Neuronal stem cell (in vitro differentiated cells): ENCODE measurements at places on chromosomes 3 and 15.

DNA sequence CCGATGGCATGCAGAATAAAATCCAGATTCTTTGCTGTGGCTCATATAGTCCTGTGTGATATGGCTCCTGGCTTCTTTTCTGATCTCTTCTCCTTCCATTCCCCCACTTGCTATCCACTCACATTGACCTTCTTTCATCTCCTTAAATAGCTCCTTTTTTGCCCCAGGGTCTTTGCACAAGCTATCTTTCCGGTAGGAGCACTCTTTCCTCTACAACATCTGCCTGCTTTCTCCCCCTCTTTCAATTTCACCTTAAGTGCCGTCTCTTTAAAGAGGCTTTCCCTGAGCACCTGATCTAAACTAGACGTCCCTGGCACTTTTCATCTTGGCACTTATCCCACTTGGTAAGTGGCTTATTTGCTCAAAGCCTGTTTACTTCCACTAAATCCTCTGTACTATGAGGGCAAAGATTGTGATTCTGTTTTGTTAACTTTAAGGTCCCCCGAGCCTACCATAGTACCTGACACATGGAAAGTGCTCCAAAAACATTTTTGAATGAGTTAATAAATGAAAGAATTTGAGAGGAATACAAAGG lies 323.3 kb upstream of the TLE3 start:
- DNase-seq, result no peak

DNA sequence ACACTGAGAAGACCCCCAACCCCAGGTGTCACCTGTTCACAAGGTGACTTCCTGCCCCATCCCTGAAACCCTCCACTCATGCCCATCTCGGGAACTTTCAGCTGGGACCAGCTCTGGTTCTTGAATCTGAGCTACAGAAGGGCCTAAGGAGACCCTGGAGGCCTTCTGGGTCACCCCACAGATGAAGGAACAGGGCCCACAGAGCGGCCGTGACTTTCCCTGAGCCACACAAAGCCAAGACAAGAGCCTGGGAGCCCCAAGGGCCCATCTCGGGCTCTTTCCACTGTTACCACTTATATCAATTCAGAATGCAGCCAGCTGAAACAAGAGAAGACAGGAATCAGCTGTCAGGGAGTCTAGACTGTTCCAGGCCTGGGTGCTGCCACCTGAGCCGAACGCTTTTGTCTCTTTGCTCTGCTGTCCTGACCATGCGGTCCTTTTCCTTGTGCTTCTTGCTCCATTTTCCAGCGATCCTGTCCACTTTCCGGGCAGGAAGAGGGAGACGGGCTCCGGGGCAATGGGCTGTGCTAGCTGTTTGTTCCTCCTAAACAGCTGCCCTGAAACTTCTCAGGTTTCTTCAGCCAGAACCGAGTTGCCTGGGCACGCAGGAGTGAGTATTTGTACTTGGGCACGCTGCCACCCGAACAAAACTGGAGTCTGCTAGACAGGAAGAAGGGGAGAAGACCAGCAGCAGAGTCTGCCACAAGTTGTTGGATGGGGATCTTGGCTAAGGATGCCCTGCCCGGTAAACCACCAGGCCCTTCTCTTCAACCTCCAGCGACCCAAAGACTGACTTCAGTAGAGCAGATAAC lies 28.0 kb upstream of the PIGZ start:
- no peak for DNase-seq

DNA sequence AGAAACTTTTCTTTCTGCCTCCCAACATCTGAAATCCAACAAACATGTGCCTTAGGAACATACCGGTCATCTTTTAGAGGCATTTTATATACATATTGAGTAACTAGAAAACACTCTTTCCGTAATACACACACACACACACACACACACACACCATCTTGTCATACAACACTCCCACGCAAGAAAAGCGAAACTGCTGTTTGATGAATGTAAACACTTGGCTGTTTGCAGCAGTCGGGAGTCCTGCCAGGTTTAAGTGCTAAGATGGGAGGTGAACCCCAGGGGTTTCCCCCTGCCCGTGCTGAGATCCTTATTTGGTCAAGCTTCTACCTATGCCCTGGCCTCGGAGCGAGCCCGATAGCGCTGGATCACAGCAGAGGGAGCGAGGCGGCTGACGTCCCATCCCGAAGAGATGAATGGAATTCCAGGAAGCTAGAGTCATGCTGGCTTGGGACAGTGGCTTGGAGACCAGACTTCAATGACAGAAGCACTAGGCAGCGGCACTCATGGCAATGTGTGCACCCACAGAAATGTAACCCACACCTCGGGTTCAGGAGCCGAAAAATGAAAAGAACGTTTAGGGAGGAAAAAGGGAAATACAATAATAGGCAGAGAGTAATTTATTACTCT lies 1.3 kb upstream of the THBS1 start:
- peak; percentile 65 for DNase-seq

GRCh38 chr15:33027306-33028035 lies 167.0 kb downstream of the FMN1 start:
- no peak for DNase-seq

- DNase-seq, result no peak
These were observed 459.7 kb downstream of the TBL1XR1 start for GRCh38 chr3:176737480-176738110.

DNA sequence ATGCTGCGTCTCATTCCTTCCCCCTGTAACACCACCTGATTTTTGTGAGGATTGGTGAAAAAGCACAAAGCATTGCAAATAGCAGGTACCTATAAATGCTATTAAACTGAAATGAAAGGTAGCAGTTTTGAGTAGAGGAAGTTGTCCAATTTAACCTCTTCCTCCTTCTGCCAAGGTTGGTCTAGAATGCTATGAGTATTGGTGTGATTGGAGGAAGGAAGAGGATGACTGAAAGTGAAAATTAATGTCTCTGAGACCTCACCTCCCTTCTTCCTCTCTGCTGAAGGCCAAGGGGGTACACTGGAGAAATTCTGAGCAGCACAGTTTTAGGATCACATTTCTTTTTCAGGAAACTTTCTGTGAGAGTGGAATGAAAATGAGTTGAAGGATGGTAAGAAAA lies 94.4 kb downstream of the DTWD1 start:
- no peak for DNase-seq

GRCh38 chr15:57340682-57341259 lies 35.5 kb upstream of the CGNL1 start:
- DNase-seq, result peak; percentile 48

GRCh38 chr3:47482366-47482765 lies 6.6 kb upstream of the SCAP start:
- no peak for DNase-seq

DNA sequence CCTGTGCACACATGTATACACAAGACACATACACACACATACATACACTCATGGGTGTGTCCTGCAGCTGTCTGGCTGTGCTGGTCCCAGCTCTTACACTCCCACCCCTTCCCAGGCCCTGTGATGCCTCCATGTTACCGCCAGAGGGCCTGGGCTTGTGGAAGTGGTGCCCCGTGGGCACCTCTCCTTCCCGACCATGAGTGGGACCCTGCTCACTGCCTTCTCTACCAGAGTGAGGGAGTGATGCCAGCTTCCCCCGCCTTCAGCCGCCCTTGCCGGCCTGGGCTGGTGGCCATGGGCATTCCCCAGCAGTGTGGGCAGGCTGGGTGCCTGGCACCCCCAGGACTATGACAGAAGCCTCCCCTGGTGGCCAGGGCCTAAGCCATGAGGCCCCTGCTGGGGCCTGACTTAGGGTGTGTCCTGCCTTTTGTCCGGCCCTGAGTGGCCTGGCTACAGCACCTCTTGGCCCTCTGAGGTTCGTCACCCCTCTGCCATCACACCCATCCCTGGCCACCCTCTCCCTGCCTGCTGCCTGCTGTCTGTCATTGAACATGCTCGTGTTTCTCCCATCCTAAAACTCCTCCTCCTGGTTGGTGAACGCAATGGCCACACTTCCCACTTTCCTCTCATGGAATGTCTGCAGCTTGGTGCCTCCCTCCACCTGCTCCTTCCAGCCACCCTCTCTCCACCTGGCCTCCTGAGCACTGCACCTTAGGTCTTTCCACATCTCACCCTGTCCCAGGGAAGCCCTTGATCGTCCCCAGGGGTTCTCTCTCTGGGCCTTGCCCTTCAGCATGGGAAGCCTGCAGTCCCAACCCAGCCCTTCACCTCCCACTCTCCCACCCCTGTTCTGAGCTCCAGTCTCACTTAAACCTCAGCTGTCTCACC lies 14.6 kb downstream of the HDAC11 start:
- DNase-seq, result peak; percentile 21

- no peak for DNase-seq
These were observed 9.3 kb downstream of the GRAMD1C start for GRCh38 chr3:113847664-113848461.

GRCh38 chr3:541062-541801 lies 344.7 kb downstream of the CHL1 start:
- DNase-seq, result no peak

- DNase-seq, result no peak
These were observed 40.0 kb upstream of the PTPN23 start for GRCh38 chr3:47340866-47341265.

DNA sequence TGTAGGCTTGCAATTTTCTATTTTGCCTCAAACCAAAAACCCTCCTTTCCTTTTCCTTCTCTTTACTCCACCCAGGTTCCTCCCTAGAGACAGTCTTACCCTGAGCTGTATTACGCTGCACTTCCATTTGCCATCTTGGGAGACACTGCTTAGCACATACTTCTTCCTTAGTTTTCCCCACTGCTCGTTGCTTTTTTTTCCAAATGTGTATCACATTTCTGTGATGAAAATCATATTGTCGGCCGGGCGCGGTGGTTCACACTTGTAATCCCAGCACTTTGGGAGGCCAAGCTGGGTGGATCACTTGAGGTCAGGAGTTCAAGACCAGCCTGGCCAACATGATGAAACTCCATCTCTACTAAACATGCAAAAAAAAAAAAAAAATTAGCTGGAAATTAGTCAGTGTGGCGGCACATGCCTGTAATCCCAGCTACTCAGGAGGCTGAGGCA lies 29.5 kb downstream of the POPDC2 start:
- no peak for DNase-seq

GRCh38 chr3:18558507-18558906 lies 133.4 kb upstream of the SATB1 start:
- no peak for DNase-seq

DNA sequence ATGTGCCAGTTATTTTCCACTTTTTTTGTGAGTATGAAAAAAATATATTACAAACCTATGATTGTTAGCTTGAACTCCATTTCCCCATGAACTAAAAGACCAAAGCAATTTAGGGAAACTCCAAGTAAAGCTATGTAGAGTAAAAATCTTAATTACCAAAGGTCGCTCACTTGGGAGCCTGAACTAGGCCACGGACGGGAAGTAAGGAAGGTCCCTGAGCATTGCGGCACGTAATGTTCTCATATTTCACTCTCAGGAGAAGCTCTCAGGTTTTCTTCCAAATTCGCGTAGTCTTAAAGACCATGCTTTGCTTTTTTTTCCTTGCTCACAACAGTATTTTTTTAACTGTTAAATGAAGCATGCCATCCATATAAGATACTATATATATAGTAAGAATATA lies 215.3 kb upstream of the RARB start:
- DNase-seq, result no peak

DNA sequence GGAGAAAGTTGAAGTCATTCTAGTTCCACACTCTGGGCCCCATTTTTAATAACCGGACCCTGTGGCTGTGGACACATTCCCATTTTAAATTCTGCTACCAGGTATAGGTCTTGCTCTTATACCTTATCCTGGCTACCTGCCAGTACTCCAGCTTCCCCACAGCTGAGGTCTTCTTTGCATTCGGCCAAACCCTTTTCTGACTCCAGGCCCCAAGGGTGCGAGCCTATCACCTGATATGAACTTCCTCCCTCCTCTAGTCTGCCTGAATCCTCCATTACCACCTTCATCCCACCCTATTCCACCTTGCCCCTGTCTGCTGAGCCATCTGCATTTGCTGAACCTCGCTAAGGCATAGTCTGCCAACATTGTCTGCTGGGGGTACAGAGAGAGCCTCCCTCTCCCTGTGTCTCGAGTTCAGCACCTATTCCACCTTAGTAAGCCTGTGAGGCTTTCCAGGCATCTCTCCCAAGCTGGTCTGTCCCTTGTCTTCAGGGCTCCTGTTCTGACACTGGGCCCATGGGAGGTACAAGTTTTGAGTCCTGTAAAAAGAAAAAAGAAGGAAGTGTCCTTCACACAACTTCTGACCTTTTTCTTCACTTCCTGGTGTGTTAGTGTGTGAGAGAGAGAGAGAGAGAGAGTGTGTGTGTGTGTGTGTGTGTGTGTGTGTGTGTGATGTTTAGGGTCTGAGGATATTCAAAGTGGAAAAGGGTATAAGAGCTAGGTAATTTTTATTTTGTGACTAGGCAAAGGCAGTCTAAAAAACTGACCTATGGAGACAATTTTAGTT lies 27.0 kb downstream of the PDE8A start:
- no peak for DNase-seq

GRCh38 chr3:109683746-109684145 lies 346.4 kb upstream of the DPPA4 start:
- no peak for DNase-seq

GRCh38 chr3:146308682-146309081 lies 57.8 kb upstream of the PLSCR4 start:
- no peak for DNase-seq

DNA sequence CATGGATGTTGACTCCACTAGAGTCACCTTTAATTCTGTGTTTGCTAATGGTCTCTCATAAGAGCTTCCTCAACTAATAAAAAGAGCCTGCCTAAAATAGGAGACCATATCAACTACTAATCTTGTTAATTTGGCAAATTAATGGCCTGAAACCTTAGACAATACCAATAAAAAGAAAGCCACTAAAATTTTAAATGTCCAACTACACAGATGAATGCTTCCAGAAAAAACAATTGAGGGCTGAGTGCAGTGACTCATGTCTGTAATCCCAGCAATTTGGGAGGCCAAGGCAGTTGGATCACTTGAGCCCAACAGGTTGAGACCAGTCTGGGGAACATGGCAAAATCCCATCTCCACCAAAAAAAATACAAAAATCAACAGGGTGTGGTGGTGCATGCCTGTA lies 230.9 kb downstream of the NSUN3 start:
- DNase-seq, result no peak

DNA sequence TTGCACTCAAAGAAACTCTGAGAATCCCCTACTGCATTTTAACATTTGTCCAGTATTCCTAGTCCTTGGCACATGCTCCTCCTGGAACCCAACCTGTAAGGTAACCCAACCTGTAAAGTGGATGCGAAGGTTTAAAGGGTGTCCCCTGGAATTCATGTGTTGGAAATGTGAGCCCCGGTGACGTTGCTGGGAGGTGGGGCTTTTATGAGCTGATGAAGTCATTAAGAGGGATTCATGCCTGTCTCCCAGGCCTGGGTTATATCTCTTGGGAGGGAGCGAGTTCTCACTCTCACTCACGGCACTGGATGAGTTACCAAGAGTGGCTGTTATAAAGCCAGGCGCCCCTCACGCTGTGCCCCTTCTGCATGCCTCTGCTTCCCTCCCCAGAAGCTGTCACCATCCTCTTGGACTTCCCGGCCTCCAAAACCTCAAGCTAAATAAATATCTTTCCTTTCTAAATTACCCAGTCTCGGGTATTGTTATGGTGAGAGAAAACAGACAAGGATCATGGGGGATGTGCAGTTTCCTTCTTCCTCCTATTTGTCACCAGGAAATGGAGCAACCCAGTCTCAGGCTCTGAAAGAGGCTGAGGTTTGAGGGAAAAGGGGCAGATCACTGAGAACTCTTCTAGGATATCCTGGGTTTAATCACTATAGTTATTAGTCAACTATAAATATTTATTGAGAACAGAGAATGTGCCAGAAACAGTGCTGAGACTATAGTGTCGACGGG lies 7.6 kb downstream of the XXYLT1 start:
- no peak for DNase-seq

GRCh38 chr3:115857518-115858136 lies 234.3 kb downstream of the GAP43 start:
- DNase-seq, result no peak
